ENCODE measurements at places on chromosomes 7 and 10.
A peak's percentile ranks its signal among the peaks of the same experiment; 100 is the strongest.

- no peak for DNase-seq
Observed at GRCh38 chr10:1074052-1074747, 18.0 kb downstream of the WDR37 start.

GRCh38 chr10:122191936-122192541 is 79.1 kb upstream of the BTBD16 start:
- no peak for DNase-seq

DNA sequence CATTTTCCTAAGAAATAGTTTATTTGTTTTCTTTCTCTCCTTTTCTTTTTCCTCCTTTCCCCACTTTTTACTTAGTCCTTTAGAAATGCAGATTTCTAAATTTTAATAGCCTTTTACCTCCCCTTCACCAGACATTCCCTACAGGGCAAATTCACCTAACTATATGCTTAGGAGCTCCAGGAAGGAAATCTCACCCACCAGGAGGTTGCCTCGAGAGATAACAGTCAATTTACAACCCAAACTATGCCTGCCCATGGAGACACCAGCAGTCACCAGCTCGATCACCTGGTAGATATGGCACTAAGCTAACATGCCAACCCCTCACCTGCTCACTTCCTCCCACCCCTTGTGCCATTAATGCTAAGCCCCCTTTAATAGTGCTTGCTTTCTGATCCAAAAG is 25.2 kb upstream of the CREB3L2 start:
- DNase-seq, result no peak

- no peak for DNase-seq
Observed at GRCh38 chr7:128135159-128135514, 103.9 kb upstream of the LRRC4 start.

DNA sequence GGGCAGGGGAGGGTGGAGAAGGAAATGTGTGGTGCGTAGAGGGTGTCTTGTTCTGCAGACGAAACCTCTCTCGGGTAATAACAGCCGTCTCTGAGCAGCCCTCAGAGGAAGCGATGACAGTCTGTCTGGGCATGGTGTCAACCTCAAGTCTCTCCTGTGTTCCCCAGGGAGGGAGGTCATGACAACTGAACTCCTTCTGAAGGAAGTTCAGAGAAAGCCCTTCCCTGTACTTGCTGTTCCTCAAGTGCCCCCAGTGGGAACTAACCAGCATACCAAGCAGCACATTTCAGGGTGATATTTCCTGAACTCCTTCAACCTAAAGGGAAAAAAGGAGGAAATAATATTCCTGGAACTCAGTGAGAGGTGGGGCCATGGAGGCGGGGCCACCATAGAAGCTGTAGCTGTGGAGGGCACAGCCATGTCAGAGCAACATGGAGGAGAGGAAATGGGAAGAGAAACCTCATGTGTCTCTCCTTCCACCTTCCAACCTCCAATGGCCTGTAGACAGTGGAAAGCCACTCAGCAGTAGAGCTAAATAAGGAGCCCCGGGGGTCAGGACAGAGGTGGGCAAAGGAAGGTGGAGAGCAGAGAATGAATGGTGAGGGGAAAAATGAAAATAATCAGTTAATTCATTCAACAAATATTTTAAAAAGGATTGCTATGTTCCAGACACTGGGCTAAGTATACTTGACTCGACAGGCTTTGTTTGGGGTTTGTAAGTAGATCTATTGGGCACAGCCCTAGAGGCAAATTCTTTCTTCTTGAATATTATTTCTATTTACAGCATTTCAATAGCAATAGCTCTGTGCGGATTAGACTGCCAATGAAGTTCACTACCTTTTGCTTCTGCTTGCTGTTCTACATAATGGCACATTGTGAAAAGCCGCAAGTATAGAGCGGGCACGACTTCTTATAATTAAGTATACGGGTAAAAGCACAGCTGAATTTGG is 61.0 kb upstream of the AOAH start:
- no peak for DNase-seq

DNA sequence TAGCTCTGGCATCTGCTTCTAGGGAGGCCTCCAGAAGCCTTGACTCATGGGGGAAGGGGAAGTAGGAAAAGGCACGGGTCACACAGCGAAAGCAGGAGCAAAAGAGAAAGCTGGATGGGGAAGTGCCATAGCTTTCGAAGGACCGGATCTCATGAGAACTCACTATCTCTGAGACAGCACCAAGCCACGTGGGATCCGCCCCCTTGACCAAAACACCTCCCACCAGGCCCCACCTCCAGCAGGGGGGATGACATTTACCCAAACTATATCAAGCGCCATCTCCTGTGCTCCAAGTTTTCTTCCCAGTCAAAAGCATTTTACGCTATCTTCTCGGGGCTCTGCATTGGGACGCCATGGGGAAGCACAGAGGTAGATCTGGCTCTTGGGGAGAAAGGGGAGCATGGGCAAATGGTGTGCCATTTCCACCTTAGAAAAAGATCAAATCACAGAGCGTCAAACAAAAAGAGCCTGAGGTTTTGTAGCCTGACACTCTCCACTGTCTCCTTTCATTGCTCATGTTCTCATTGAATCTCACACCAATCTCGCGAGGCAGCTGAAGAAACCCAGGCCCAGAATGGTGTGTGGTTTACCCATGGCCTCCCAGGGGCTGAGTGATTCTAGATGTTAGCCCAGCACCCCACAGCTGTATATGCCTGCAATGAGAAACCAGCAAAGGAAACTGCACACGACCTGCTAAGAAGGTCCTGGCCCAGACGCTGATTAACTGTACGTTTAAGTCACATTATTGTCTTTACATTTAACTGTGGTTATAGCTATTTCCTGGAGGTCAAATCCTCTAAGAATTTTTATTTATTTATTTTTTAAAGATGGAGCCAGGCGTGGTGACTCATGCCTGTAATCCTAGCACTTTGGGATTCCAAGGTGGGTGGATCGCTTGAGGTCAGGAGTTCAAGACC is 8.1 kb upstream of the OLAH start:
- DNase-seq, result no peak

- no peak for DNase-seq
Observed at GRCh38 chr10:44238212-44238611, 146.7 kb downstream of the CXCL12 start.

- peak; percentile 97 for DNase-seq
Observed at GRCh38 chr7:73718905-73719805, at the start of gene STX1A. Gene STX1A, minus strand, starts transcription at chr7:73719669. Its CDS starts 38 bp downstream, at chr7:73719631.

DNA sequence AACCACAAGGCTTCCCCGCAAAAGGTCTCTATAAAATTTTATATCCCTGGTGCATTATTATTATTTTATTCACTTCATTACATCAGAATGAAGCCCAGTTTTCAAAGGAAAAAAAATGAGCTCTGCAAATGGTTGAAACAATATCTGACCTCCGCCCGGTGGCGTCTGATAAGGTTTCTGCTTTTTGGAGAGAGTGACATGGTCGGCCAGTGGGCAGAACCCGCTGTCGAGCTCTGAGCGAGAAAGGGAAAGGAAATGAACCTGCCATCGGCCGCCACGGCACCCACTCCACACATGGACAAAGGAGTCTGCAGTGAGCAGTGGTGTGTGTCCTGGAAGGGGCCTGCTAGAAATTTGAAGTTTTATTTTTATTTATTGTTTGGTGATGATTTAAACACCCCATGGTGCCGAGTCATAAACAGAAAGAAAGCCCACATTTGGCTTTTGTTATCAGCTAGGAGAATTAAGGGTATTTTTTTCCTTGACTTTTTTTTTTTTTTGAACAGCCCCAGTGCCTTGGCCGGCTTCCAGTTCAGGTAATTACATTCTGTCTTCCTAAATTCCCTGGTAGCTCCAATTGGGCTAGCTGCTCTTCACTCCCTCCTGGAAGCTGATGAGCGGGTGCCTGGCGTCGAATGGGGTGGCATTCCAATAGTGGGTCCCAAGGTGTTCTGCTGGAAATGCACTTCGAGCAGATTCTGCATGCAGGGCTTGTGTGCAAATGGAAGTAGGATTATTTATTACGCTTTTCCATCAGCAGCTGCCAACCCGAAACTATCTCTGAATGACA is 149.4 kb upstream of the MKI67 start:
- DNase-seq, result no peak

- no peak for DNase-seq
Observed at GRCh38 chr7:118657391-118658005, 433.0 kb downstream of the ANKRD7 start.

DNA sequence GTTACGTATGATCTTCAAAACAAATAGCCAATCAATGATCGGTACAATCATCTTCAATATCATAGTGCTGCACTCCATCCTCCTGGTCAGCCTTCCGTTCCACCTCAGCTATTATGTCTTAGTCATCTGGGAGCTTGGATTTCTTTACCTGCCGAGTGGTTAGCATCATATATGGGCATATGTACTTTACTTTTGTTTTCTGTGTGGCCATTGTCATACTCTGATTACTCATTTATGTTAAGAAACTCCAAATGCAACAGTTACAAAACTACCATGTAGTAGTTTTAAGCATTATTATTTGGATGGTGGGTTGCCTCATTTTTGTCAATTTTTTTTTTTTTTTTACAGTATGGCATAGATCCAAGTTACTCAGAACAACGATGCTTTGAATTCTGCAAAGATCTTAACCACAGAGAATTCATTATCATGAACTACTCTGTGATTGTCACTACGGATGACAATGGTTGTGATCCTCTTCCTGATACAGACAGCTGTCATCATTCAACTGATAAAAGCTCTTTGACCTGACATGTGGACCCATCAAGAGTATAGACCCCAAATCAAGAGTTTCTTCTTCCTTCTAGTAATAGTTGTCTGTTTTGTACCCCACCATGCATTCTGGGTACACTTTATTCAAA is 52.1 kb upstream of the NME8 start:
- DNase-seq, result no peak

GRCh38 chr7:143408686-143409561 is at the start of gene EPHA1:
Gene EPHA1, minus strand, starts transcription at chr7:143408856. Its CDS starts 51 bp downstream, at chr7:143408805.
- no peak for DNase-seq

GRCh38 chr10:111475720-111476119 is 398.9 kb downstream of the ADRA2A start:
- DNase-seq, result peak; percentile 67

DNA sequence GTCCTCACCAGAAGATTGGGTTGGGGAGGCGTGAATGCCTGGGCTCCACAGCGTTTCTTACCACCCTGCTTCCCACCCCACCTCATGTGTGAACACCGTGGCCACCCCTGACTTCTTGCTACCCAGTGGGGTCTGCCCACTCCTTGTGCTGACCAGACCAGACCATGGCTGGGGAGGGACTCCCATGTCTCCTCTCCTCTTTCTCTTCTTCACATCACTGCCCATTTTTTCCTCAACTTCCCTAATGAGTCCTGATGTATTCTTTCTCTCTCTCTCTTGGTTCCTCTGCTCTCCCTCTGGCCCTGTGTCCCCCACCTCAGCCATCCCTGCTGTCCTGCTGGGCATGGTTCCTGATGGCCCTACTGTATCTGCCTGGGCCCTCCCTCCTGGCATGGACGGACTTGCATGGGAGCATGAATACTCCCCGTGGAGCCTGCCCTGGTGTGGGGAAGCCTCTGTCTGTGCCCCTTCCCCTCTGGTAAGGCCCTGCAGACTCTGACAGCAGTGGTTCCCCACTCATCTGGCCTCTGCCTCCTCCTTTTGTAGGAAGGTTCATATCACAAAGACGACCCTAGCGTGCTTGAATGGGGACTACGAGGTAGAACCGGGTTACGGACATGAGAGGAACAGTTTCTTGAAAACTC is 85.5 kb downstream of the ADCY1 start:
- no peak for DNase-seq

DNA sequence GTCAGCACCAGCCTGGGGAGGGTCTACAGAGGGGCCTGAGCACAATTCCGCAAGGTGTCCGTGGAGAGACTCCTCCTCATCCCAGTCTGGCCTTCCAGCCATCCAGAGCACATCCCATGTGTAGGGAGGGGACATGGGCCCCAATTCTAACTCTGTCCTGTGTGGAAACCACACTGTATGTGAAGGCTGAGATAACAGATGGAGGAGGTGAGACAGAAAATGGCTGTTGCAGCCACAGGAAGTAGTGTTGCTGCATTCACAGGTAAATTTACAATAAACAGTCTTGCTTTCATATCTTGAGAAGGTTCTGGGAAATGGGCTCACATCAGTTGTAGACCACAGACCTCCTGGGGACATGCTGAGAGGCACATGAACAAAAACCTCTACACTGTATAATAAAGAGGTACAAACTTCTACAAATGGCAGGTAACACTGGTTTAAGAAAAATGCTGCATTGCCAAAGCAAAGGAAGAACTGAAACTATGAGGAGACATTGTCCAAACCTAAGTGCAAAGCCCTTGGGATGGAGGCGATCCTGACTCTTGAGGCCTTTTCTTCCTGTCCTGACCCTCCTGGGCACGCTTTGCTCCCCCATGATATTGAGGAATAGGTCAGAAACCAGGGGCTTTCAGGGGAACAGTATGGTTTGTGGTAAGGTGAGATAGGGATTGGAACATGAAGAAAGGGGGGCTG is 21.6 kb upstream of the GIMAP2 start:
- no peak for DNase-seq

- peak; percentile 61 for DNase-seq
Observed at GRCh38 chr10:129096065-129096984, 370.7 kb upstream of the MGMT start.

DNA sequence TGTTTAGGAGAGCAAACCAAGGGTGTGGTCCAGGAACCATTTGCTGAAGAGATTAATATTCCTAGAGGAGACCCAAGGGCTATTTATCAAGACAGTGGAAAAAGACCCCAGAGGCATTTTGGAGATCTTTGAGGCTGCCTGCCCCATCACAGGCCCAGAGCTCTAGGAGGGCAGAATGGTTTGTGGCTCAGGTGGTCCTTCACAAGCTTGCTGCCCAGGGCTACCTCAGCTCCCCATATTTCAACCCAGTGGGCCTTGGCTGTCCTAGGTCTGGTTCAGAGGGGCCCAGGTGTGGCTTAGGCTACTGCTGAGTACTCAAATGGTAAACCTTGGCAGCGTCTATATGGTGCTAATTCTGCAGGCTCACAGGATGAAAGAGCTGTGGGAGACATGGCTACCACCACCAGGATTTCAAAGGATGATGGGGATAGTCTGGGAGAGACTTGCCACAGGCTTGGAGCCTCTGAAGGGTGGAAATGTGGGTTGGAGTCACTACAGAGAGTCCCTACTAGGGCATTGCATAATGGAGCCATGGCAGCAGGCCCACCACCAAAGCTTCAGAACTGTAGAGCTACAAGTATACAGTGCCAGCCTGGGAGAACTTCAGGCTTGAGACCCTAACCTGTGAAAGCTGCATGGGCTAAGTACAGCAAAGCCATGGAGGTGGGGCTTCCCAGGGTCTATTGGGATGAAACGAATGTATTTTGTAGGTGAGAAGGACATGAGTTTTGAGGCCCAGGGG is 24.3 kb downstream of the PTEN start:
- DNase-seq, result no peak

- no peak for DNase-seq
Observed at GRCh38 chr7:130426564-130426963, 14.3 kb downstream of the CEP41 start.

DNA sequence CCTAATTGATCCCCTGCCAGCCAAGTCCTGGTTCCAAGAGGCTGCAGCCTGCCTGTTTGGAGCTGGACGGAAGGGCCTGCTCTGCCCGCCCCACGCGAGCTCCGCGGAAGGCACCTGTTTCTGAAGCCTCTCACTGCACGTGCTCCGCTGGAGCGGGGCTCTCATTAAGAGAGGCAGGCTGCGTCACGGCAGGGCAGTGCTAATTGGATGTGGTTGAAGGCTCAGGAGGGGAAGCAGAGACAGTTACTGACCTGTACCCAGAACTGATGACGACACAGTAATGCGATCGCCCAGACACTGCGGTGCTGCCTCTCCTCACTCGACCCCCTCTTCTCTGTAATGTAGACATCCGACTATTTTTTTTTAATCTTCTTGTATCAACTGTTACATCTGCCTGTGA is 411.1 kb upstream of the MGMT start:
- no peak for DNase-seq

GRCh38 chr10:45302573-45302972 is 12.8 kb downstream of the OR13A1 start:
- no peak for DNase-seq

GRCh38 chr7:155884225-155885166 is 72.2 kb upstream of the SHH start:
- DNase-seq, result no peak
